ENCODE measurements at places on chromosomes 4 and X.

- DNase-seq, result no peak
These were observed 72.7 kb upstream of the EDNRA start for GRCh38 chr4:147408189-147408588.

DNA sequence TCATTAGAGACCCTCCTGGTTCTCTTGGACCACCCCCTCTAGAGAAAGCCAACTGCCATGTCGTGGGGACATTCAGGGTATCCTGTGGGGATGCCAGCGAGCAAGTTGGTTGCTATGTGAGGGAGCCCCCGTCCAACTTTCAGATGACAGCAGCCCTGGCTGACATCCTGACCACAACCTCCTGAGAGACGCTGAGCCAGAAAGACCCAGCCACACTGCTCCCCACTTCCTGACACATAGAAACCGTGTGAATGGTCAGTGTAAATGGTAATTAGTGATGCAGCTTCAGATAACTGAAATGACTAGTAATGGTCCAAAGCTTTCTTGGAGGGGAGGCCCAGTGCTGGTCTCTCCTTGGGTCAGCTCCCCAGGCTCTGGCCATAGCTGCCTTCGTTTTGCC lies 10.8 kb downstream of the CLCN4 start:
- DNase-seq, result no peak

DNA sequence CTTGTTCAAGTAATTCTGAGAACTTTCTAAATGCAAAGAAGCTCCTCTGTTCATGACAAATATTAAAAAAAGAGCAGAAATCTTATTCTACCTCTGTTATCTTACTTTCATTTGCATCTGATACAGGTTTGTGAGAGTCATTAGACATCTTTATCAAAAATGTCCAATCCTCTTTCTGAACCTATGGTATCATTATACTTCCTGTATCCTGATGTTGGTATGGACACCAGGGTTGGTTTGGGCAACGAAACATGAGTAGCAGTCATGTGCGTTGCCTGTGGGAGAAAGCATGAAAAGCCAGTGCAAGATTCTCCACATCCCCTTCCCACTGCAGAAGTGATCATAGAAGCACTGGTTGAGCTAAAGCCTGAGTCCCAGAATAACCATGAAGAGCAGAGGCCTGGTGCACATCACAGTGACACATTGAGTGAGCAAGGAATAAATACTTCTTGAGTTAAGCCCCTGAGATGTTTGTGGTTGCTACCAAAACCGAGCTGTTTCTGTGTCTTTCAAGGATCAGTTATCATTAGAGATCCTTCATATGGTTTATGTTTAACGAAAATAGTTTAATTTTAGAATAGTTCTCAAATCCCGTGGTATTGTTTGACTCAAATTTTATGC lies 197.2 kb downstream of the BANK1 start:
- DNase-seq, result no peak

DNA sequence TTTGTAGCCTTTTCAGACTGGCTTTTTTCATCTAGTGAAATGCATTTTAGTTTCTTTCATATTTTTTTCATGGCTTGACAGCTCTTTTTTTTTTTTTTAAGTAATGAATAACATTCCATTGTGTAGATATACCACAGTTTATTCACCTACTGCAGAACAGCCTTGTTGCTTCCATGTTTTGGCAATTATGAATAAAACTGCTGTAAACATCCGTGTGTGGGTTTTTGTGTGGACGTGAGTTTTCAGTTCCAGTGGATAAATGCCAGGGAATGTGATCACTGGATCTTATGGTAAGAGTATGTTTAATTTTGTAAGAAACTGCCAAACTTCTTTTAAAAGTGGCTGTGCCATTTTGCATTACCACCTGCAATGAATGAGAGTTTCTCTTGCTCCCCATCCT lies 160.8 kb downstream of the SOWAHB start:
- no peak for DNase-seq

DNA sequence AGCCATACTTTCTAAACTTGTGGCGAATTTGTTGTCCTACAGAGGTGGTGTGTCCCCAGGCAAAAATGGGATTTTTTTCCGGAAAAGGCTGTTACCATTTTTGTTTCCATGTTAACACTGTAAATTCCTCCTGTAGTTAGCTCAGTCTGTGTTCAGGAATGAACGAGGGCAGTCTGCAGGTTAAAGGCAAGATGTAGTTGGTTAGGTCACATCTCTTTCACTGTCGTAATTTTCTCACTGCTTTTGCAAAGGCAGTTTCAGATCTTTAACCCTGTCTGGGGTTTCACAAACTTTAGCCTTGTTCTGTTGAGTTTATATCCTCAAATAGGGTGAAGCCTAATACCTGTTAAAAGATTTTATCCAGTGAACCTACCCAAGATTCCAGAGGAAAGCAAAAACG lies 50.5 kb upstream of the PUDP start:
- DNase-seq, result peak; percentile 10

DNA sequence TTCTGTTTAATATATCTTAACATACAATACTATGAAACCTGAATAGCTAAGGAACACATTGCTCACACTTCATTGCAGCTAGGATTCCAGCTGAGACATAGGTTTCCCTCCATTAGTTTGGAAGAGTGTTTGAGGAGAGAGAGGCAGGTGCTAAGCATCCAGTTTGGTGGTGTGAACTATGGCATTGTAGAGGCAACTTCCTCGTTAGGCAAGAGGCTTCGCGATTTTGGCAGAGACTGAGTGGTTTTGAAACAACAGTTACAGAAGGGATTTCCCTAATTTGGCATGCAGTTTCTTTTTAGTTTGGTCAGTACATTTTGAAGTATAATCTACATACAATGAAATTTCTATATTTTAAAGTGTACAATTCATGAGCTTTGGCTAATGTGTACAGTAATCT lies 117.1 kb upstream of the BMP3 start:
- DNase-seq, result no peak

DNA sequence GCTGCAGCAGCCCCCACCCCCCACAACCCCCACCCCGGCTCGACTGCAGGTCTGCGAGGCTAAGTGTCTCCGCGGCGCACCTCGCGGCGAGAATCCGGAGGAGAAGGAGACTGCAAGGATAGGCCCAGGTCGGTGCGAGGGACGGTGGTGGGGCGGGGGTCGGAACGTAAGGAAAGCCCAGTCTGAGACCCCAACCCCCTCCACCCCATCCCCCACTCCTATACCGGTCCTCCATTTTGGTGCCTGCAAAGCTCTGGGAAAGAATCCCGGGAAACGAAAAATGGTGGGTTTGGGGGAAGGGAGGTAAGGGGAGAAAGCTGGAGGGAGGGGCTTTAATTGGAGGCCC lies 614 bp downstream of the BEX3 start:
- no peak for DNase-seq

DNA sequence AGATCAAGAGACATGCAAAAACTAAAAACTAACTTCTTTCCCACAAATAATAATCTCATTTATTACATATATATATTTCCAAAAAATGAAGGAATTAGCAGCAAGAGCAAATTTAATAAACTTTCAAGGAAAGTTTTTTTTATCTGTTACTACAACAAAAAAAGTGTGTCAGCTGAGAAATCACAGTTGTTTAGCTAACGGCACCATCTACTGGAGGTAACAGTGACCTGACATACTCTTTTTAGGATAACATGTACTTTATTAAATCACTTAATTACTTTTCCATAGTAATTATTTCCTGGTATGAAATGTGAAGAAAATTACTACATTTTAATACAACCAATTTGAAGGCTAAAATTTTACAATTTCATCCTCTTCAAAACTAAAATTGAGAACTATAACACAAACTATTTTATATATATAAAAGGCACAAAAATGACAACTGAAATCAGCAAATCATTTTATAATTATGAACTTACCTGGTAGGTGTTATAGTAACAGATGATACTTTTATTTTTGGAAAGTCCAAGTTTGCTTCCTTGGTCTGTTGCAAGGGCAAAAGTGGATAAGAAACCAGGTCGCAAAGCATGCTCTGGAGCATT lies 9.1 kb downstream of the LAMTOR3 start:
- DNase-seq, result peak; percentile 32

- DNase-seq, result no peak
These were observed 8.8 kb upstream of the NKX1-1 start for GRCh38 chr4:1414831-1415680.

DNA sequence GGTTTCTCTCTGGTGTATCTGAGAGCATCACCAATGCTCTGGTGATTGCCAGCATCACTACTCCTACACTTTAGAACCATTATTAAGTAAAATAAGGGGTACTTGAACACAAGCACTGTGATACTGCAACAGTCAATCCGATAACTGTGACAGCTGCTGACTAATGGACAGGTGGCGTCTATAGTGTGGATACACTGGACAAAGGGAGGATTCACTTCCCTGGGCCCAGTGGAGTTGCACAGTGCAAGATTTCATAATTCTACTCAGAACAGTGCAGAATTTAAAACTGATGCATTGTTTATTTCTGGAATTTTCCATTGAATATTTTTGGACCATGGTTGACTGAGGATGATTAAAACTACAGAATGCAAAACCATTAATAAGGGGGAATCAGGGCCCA lies 97.8 kb downstream of the SHROOM3 start:
- no peak for DNase-seq

- no peak for DNase-seq
These were observed 162.8 kb downstream of the THOC2 start for GRCh38 chrX:123570011-123570590.

GRCh38 chrX:65750674-65751469 lies 83.4 kb downstream of the MSN start:
- DNase-seq, result no peak

GRCh38 chr4:175658661-175659060 lies 153.4 kb downstream of the GPM6A start:
- no peak for DNase-seq

- DNase-seq, result no peak
These were observed 209.1 kb downstream of the CBR4 start for GRCh38 chr4:168800926-168801325.

DNA sequence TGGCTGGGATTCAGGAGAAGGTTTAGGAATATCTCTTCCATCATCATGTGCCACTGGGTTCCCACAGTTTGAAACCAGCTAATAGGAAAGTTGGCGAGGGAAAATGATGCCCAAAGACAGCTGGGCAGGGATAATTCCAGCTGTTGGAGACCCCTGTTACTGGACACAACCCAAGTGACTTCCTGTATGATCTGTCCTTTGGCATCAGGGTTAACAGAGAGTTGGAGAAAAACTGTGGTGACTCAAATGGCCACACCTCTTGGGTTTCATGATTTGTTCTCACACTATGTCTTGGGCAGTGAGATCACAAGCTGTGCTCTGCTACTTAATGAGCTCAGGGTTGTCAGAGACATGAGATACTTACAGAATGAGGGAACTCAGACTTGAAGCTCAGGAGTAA lies 3.8 kb downstream of the FGF16 start:
- peak; percentile 53 for DNase-seq

GRCh38 chr4:3435686-3435956 lies 6.1 kb upstream of the HGFAC start:
- DNase-seq, result no peak

- no peak for DNase-seq
These were observed 53.4 kb downstream of the CASP6 start for GRCh38 chr4:109649872-109650271.

DNA sequence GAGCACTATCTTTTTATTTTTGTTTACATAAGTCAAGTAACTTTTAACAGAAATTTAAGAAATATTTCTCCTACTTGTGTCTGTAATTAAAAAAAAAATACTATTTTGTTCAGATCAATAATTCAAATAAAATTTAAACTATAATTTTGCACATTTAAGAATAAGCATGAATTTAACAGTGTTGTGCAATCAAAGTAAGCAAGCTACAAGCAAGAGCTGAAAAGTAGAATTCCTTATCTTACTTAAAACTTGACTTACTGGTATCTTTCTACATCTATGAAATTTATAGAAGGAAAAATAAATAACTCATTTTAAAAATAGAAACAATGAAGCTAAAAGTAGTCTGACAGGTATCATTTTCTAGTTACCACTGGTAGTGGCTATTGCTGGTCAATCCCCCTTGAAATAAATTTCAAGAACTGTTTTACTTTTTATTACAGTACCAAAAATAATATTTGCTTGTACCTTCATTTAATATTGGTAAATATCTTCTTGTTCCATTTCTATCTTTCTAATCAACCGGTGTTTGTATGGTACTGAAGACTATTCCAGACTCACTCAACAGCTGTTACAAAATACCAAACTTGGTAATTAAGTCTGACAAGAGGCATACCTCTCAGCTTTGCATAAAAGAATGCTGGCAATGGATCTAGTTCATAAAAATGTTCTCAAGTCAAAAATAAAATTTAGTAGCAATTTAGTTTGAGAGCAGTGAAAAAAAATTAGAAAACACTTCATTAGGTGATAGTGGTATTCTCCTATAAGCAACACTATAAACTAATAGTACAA lies 62.2 kb downstream of the NOCT start:
- DNase-seq, result no peak

- DNase-seq, result no peak
These were observed 428.0 kb downstream of the EPHA5 start for GRCh38 chr4:65242156-65242846.

GRCh38 chr4:158671665-158671914 lies at the start of gene C4orf46:
TSS of gene C4orf46 (minus strand) at chr4:158671887. CDS start at chr4:158671801, 86 bp downstream.
- DNase-seq, result no peak

DNA sequence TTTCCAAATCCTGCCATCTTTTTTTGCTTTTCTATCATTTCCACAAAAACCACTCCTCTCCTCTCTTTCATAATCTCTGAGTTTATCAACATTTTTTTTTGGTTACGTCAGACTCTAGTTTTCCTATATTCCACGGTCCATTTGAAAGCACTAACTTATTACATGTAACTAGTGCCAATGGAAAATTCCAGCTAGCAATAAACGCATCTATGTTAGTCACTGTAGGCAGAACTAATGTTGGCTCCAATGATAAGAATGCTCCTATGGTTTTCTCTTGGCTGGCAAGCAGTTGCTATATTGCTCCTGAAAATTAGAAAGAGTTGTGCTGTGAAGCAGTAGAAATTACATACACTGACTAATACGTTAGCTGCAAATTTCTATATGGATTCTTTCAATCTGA lies 634.6 kb upstream of the FTHL17 start:
- DNase-seq, result peak; percentile 2

- DNase-seq, result no peak
These were observed 104.9 kb downstream of the CEP44 start for GRCh38 chr4:174388461-174389145.

DNA sequence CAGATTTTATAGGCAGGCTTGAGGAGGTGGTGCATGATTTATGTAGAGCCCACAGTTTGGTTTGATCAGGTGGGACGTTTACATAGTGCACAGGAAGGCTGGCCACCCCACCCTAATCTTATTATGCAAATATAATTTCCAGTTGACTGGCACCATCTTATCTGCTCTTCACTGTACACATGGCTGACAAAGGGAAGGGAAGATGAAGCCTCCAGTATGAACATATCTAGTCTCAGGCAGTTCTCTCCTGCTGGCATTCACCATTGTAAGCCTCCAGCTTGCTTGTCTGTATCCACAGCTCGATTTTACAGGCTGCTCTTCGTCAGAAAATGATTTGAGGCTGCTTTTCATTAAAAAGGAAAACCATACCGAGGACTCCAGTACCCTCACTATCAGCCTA lies 278.3 kb downstream of the TECRL start:
- no peak for DNase-seq

- peak; percentile 15 for DNase-seq
These were observed 15.2 kb upstream of the NEUROG2 start for GRCh38 chr4:112531146-112531545.

Data from iris pigment epithelial cell (primary cell).